ENCODE measurements at places on chromosomes 5 and 9.

- no peak for DNase-seq
Observed at GRCh38 chr9:70069704-70070103, 26.1 kb downstream of the MAMDC2 start.

GRCh38 chr5:59104400-59105127, 521.7 kb downstream of the RAB3C start:
- no peak for DNase-seq

DNA sequence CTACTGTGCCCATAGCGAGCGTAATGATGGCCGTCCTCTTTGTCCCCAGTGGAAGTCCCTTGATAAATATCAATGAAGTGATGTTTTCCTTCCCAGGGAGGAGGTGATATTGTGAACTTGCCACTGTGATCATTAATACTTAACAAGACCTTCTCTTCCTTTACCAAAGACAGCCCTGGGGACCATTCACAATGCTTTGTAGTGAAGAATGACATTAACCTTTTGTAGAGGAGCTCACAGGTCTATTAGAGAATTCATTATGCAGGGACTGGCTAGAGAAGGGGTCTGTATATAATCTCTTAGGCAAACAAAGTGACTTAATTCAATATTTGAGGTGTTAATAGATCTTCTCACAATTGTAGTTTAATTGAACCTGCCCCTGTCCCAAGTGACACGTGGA, 452.9 kb upstream of the DMAC1 start:
- no peak for DNase-seq

- no peak for DNase-seq
Observed at GRCh38 chr9:106779796-106780195, 83.2 kb upstream of the ZNF462 start.

- no peak for DNase-seq
Observed at GRCh38 chr5:101796427-101796826, 499.7 kb downstream of the SLCO4C1 start.

DNA sequence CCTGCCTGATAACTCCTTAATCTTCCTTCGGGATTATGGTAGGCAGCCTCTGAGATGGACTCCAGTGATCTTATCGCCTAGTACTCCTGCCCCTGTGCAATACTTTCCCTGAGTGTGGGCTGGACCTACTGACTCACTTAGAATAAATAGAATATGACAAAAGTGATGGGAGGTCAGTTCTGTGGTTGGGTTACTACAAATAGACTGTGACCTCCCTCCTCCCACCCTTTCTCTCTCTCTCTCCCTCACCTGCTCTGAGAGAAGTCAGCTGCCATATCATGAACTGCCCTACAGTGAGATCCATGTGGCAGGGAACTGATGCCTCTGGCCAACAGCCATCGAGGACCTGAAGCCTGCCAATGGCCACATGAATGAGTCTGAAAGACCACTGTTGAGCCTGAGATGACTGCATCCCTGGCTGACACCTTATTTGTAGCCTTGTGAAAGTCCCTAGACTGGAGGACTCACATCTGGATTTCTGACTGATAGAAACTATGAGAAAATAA, 31.7 kb downstream of the NRG2 start:
- DNase-seq: no peak

DNA sequence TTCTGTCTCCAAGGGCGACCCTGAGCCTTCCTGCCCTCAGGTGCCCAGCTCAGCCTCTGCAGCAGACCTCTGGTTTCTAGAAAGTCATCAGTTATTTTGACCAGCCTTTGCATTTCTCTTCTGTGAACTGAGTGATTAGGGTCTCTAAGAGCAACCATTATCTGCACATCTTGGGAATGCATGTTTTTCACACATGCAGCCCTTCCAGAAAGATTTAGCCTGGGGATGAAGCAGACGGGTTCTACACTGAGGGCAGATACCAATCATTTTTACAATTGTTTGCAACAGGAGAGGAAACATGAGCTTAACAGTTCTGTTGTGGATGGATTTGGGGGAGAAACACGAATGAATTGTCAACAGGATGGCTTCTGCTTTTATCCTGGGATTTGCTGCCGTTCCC, 90.1 kb upstream of the PITX1 start:
- DNase-seq: no peak

- DNase-seq: no peak
Observed at GRCh38 chr9:14827805-14828204, 82.4 kb downstream of the FREM1 start.

- DNase-seq: no peak
Observed at GRCh38 chr9:111197256-111197655, 132.8 kb downstream of the OR2K2 start.
